ENCODE measurements at places on chromosomes 5 and 9.

DNA sequence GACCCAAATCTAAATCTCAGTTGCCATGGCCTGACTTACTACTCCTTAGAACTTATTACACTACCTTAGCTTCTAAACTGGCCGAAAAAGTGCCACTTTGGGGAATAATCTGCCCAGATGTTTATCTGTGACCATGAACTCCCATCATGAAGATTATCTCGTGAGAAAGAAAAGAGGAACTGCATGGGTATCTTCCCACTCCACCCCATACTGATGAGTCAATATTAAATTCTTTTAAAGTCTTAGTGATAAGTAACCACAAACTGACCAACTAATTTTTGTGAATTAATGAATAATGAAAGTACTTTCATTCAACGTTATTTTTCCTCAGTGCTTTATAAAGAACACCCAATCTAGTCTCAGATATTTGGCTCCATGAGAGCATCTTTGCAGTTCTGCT, 493.5 kb downstream of the EBF1 start:
- DNase-seq = no peak

- DNase-seq = no peak
These were observed 57.8 kb upstream of the TRPM3 start for GRCh38 chr9:71179183-71179582.

- no peak for DNase-seq
These were observed 137.3 kb downstream of the PHF2 start for GRCh38 chr9:93713716-93714115.

GRCh38 chr9:125262294-125262991, 817 bp downstream of the GAPVD1 start:
- DNase-seq = no peak

GRCh38 chr9:90641884-90642487, 638 bp downstream of the DIRAS2 start:
- DNase-seq = no peak

GRCh38 chr9:89425024-89425805, 72.7 kb downstream of the SEMA4D start:
- DNase-seq = no peak
